ENCODE measurements at places on chromosomes 6 and 20.
A peak's percentile ranks its signal among the peaks of the same experiment; 100 is the strongest.

- no peak for DNase-seq
Measured at GRCh38 chr6:16487996-16488674, 249.7 kb downstream of the GMPR start.

DNA sequence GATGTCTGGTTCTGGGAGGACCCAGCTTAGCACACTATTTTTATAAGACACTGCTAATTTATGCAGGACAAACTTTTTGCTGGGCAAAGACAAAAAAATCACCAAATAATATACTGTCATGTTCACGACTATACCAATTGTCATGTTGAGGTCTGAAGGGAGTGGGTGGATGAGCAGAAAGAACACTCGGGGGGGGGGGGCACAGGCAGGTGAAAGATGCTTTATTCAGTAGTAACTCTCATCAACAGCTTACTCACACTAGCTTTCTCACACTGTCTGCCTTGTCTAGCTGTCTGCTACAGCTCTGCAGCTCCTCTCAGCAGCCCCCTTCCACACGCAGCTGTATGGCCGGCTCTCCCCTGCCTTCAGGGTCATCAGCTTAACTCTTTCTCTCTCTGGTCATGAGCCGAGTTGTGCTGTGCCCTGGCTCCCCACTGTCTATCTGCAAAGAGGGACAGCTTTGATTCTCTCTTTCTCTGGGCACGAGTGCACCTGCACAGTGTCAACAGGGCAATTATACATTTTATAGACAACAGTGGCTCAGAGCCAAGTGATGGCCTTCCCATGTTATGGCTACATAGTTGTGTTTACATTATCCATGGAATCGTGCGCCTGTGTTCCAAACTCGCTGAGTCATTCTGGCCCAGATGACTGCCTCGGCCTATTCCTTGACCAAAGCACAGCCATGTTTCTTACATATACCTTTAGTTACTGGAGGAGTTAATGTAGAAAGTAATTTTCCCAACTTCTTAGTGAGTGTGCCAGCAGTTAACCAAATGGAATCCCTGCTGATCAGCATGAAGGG is 187.7 kb upstream of the PRSS16 start:
- no peak for DNase-seq

GRCh38 chr6:13478525-13478966 is 8.9 kb downstream of the GFOD1 start:
- no peak for DNase-seq

DNA sequence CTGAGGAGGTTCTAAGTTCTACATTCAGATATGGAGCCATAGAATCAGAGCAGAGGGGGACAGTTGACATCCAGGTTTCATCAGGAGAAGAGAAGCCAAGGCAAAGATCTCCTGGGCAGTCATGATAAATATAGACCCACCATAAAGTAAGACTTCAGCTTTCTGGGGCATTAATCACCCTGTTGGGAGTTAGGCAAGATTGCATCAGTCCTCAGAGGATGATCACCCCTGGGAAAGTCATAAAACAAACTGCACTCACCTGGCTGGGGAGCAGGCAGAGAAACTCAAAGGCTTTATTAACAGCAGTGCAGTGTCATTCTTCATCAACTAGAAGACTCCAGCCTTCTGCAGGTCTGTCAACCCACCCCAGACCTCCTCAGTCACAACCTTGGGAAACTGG is 301.3 kb upstream of the JARID2 start:
- no peak for DNase-seq

DNA sequence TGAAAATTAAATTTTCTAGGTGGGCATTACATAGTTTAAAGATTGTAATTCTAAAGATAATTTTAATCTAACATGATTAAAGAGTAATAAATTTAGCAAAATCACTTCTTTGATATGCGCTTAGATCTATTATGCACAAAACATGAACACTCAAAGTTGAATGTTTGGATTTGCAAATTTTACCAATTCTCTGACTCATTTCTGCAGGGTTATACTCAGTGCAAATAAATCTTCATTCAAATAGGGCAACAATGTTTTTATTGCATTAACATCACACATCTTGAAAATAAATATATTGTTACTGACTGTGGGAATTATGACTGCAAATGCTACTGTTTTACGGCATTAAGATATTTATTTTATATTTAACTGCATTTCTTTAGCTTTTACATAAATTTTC is 110.7 kb downstream of the OGFRL1 start:
- no peak for DNase-seq

- DNase-seq = no peak
Measured at GRCh38 chr6:161817881-161818280, 544.0 kb upstream of the AGPAT4 start.

GRCh38 chr6:35804996-35805736 is at the start of gene LHFPL5:
TSS of gene LHFPL5 (plus strand) at chr6:35805352. CDS start at chr6:35805671, 319 bp downstream.
- DNase-seq = peak; percentile 19

DNA sequence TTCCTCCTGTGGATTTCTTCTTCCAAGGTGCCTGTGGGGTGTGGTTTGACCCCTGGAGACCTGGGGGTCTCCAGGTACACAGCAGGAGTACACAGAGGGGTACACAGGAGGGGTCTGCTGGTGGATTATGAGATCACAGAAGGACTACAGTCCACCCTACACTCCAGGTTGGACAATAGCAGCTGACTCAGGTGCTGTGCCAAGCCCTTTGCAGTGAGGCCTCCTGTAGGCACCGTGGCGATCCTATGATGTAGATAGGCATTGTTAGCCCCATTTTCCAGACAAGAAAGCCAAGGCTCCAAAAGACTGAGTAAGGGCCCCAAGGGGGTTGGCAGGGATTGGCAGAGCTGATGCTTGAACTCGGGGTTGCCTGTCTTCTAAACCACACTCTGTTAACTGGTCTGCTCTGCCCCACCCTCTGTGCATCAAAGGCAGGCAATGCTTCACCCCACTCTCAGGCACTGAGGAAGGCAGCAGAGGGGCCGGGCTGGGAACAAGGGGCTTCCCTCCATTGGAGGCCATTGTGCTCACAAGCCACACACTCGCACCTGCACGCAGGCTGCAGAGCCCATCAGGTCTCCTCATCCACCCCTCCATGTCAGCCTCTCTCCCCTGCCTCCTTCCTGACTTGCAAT is 77.5 kb upstream of the SIRPA start:
- no peak for DNase-seq

DNA sequence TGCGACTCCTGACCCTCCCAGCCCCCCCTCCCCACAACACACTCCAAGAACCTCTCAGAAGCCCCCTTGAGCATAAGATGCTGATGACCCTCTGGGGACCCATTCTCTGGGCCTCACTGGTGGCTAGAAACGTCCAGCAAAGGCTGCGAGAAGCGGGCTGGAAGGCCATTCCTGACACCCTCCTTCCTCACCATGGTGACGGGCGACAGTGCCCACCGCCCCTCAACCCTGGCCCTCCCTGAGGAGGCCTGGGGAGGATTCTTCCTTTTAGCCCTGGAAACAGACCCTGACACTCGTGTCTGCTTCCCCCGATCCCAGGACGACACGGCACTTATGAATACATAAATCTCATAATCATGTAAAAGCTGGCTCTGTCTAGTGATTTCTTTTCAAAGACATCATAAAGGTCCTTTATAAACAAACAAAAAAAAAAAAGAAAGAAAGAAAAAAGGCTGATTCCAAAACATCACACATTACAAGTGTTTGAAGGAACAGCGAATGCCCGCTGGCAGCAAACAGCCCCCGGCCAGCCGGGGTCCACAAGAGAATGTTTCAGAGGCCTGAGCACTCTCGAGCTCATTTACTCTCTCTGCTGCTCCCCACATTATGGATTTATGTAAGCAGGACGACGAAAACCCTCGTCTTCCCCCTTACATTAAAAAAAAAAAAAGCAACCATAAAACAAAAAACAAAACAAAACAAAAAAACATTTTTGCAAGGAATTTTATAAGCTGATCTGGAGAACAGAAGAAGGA is 40.7 kb downstream of the PREX1 start:
- no peak for DNase-seq

GRCh38 chr6:31352683-31353383 is 4.1 kb downstream of the HLA-B start:
- no peak for DNase-seq

GRCh38 chr6:150290429-150290828 is 78.4 kb upstream of the IYD start:
- DNase-seq = peak; percentile 71

GRCh38 chr6:41599015-41599851 is 39.0 kb upstream of the MDFI start:
- no peak for DNase-seq

DNA sequence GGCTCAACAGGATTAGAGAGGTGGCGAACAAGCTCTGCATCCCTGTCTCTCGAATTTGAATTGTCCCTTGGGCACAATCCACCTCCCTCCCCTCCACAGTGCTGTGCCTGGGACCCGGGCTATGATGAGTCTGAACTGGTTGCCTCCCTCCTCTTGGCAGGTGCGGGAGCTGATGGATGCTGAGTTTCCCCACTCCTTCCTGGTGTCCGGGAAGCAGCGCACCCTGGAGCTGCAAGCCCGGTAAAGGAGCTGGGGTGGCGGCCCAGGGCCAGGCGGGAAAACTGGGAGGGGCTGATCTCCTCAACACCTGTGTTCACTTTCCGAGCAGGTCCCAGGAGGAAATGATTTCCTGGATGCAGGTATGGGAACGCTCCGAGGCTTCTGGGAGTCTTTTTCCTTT is 14.9 kb downstream of the FGD2 start:
- no peak for DNase-seq

DNA sequence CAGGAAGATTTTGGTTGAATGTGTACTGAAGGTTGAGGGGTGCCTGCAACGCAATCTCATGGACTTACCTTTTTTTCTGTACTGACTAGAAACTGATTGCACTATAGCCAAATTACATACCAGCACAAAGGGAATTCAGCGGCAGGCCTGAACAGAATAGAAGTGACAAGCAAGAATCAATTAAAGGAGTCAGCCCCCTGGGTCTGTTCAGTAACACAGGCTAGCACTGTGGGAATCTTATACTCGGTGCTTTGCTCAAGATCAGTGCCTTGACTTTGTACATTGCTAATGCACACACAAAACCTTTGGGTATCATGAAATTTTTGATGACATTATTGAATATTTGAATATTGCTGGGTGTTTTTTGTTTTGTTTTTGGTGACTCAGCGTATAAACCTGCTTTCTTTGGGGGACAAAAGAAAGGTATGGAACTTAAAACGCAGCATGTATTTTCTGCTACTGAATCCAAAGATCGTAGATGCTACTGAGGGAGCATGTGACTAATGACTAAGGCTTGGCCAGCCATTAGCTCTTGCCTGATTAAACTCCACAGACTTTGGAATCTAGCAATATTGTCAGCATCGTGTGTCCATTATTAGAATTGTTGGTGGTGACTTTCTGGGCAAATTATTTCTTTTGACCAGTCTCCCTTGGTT is 236.6 kb downstream of the ARID1B start:
- no peak for DNase-seq

- no peak for DNase-seq
Measured at GRCh38 chr6:4727217-4727616, 49.0 kb upstream of the CDYL start.

Measured in fibroblast of upper back skin (primary cell).